Foreskin fibroblast (primary cell): ENCODE measurements at places on chromosomes 12 and 14.

GRCh38 chr12:31388713-31389112 is 62.8 kb upstream of the SINHCAF start:
- DNase-seq = no peak

- no peak for DNase-seq
Observed at GRCh38 chr12:65194949-65195348, 25.6 kb downstream of the LEMD3 start.

- DNase-seq = no peak
Observed at GRCh38 chr12:132238488-132238854, 90.9 kb downstream of the GALNT9 start.

- DNase-seq = peak; percentile 59
Observed at GRCh38 chr14:59283361-59283760, 94.9 kb downstream of the DAAM1 start.

DNA sequence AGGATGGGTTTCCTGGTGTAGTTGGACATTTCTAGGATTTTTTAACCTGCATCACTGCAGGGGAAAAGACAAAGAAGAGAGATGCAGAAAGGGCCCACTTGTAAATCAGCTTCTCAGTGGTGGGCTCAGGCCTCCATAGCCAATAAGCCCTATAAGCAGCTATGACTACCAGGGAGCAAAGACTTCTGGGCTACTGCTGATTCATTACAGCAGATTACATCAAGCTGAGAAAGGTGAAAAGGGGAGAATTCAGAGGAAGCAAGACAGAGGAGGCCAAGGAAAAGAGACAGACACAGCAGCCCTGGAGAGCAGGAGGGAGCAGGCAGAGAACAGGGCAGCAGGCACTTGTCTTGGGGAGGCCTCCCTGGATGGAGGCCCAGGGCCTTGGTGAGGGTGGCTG is 95.2 kb downstream of the KCNA5 start:
- peak; percentile 14 for DNase-seq

- DNase-seq = no peak
Observed at GRCh38 chr14:85391892-85392291, 138.1 kb upstream of the FLRT2 start.

DNA sequence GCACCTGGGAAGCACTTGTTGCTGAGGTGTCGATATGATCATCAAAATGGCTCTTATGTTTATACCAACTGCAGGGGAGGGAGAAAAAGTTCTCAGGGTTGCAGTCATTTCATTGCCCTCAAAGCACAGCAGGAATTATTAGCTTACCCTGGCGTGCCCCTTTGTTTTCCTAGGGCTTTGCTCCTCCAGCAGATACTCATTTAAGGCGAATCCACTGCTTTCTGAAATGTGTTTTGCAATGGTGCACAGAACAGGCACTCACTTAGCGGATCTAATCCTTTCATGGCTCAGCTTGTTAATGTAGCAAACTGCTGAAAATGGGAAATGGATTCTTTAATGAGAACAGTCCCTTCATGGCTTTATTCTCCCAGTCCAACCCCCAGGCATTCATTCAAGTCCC is 76.7 kb downstream of the NKX2-1 start:
- no peak for DNase-seq

- no peak for DNase-seq
Observed at GRCh38 chr14:21382095-21382494, 1.7 kb downstream of the SUPT16H start.

- DNase-seq = no peak
Observed at GRCh38 chr14:60226298-60226697, 22.7 kb upstream of the PPM1A start.

- no peak for DNase-seq
Observed at GRCh38 chr12:55818140-55818728, 393 bp downstream of the ORMDL2 start.

- no peak for DNase-seq
Observed at GRCh38 chr14:96578619-96579018, 76.4 kb downstream of the PAPOLA start.

DNA sequence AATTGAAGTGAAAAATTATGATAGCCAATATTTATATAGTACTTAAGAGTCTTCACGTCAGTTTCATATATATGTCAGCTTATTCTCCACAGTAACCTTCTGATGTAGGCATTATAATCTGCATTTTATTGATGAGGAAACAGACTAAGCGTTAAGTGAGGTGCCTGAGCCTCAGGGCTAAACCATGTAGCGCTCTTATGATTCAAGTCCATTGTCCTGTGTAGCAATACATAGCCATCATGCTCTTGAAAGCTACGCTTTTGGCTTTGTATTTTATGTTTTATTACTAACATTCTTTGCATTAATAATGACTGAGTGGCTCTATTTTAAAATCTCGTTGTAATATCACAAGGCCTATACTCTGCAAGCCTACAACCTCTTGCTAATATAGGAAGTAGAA is 79.0 kb downstream of the ANO6 start:
- DNase-seq = no peak

- peak; percentile 68 for DNase-seq
Observed at GRCh38 chr12:65891219-65891618, 66.9 kb downstream of the HMGA2 start.

DNA sequence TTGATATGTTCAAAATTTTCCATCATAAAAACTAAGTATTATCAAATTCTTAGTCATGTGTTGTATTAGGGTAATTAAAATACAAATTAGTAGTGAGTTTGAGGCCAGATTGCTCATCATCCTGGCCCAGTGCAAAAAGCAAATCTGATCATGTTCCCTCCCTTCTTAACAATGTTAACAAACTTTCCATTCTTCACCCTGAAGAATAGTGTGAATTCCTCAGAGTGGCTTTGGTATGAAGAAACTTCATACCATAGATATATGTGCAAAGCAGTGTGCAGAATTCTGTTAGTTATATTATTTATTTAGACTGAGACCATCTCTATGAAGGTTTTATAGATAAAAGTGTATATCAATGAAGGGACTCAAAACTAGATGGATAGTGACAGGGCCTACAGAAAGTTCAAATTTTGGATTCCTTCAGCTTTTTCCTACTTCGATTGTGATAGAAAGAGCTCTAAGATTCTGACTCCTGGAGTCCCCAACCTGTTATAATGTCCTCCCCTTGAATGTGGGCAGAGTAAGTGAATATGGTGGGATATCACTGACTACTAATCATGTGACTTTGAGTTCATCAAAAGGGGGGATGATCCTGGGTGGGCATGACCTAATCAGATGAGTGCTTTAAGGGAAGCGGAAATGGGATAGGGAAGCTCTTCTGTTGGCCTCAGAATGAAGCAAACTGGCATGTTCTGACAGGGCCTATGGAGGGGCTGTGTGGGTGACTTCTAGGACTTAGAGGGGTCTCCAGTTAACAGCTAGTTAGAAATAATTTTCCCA is 271.4 kb downstream of the BTG1 start:
- DNase-seq = peak; percentile 15

DNA sequence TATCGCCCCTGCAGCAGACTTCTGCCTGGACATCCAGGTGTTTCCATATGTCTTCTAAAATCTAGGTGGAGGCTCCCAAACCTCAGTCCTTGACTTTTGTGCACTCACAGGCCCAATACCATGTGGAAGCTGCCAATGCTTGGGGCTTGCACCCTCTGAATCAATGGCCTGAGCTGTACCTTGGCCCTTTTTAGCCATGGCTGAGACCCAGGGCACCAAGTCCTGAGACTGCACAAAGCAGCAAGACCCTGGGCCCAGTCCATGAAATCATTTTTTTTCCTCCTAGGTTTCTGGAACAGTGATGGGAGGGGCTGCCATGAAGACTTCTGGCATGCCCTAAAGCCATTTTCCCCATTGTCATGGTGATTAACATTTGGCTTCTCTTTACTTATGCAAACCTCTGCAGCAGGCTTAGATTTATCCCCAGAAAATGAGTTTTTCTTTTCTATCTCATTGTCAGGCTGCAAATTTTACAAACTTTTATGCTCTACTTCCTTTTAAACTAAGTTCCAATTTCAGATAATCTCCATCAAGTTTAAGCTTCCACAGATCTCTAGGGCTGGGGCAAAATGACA is 1445.8 kb upstream of the FLRT2 start:
- no peak for DNase-seq

GRCh38 chr12:5685935-5686334 is 254.0 kb downstream of the NTF3 start:
- DNase-seq = no peak

GRCh38 chr14:93132472-93133065 is 16.8 kb upstream of the ITPK1 start:
- DNase-seq = peak; percentile 74

GRCh38 chr12:111597831-111598636 is 1.1 kb downstream of the ATXN2 start:
- no peak for DNase-seq

GRCh38 chr12:6171409-6172015 is 28.7 kb upstream of the CD9 start:
- no peak for DNase-seq

DNA sequence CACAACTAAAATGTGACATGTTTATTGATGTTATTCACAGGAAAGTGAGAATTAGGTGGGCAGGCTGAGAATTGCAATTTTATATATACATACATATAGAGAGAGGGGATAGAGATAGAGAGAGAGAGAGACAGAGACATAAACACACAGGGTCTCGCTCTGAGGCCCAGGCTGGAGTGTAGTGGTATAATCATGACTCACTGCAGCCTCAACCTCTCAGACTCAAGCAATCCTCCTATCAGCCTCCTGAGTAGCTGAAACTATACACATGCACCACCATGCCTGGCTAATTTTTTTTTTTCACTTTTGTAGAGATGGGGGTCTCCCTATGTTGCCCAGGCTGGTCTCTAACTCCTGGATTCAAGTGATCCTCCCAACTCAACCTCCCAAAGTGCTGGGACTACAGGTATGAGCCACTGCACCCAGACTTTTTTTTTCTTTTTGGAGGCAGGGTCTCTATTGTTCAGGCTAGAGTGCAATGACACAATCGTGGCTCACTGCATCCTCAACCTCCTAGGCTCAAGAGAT is 49.1 kb downstream of the R3HDM2 start:
- no peak for DNase-seq

- DNase-seq = no peak
Observed at GRCh38 chr14:82565825-82566224, 1032.2 kb upstream of the SEL1L start.

GRCh38 chr14:22622255-22622654 is 21.9 kb downstream of the OR6J1 start:
- DNase-seq = peak; percentile 88

DNA sequence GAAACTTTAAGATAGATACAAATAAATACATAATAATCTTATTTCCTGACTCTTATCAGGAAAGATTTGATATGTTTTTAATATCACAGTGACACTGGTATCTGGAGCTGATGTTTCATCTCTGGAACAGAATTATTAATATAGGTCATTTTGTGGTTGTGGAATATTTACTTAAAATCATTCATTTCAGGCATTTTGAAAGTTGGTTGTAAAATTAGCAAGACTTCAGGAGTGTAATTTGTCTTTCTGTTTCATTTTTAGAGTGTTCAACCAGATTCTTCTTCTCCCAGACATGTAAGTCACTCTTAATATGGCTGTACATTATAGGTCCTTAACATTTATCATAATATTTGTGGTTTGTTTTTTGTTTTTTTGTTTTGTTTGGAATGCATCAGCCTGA is 115.7 kb downstream of the PCNX1 start:
- DNase-seq = no peak

GRCh38 chr14:24903337-24903736 is 146.6 kb downstream of the STXBP6 start:
- peak; percentile 71 for DNase-seq

GRCh38 chr12:49697808-49698207 is 9.4 kb downstream of the FMNL3 start:
- no peak for DNase-seq

- peak; percentile 21 for DNase-seq
Observed at GRCh38 chr12:78494911-78495310, 369.7 kb upstream of the SYT1 start.

DNA sequence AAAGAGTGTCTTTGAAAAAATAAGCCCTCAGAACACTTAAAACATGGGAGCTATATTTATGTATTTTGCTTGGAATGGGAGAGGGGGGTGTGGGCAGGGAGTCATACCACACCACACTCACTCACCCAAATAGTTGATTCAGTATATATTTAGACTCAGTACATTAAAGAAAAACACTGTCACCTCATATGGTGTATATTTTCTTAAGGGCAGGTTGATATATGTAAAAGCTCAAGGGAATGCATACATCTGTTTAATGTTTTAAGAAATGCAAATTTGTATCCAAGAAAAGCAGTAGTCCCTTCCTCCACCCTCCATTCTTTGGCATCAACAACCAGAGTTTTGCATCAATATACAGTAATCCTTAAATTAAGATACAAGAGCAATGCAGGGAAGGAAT is 1.4 kb downstream of the NFYB start:
- no peak for DNase-seq

DNA sequence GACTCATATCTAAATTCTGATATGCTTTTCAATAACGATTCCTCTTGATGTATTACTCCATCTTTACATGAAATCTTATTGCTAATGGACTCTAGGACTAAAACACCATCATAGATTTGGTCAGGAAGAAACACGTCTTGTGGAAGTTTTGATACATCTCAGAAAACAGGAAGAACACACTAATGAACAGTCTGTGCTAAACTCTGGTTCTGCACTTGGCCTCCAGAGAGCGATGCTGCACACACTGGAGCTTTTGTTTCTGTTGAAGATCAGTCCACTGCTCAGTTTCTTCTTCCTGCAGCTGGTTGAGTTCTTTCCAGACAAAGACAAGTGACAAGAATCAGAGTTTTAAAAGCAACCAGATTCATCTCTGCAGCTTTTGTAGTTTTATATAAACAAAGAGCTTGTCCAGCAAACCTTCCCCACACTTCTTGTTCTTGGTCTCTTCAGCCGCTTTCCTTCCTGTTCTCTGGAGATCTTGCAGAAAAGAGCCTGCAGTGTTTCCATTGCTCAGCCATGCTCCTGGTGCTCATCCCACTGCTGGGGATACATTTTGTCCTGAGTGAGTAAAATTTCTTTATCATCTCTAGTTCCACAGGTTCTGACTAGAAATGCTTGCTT is 229.1 kb upstream of the OR4E1 start:
- DNase-seq = no peak

DNA sequence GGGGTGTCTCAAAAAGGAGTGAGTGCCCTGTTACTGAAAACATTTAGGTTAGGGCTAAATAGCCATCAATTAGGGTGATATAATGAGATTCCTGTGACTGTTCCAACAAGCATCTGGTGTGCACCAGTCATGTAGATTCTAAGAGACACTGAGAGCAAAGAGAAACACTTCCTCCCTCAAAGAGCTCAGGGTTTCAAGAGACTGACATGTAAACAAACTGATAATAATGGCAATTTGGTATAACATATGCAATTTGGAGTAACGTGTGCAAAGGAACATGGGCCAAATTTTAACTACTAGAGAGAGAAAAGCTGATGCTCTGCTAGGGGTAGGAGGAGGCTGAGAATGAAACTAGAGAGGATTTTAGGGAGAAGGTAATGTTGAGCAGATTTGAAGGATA is 237.1 kb downstream of the BMP4 start:
- DNase-seq = no peak

DNA sequence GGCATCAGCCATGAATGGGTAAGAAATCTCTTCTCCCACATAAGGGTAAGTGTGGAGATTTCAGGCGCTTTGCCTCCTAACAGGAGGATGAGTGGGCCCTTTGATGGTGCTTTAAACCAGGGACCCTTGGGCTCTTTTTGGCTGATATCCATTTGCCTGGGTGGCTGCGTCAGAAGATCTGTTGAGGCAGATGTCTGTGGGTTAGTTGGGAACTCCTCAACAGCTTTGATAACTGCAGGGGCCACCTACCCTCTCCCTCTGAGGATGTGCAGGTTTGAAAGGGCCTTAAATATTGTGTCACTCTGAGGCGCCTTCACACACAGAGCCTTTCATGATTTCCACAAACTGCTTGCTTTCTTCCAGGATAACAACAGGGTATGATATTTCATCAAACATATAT is 210.7 kb downstream of the PPM1H start:
- DNase-seq = no peak
